ENCODE measurements at places on chromosomes 7 and 10.

DNA sequence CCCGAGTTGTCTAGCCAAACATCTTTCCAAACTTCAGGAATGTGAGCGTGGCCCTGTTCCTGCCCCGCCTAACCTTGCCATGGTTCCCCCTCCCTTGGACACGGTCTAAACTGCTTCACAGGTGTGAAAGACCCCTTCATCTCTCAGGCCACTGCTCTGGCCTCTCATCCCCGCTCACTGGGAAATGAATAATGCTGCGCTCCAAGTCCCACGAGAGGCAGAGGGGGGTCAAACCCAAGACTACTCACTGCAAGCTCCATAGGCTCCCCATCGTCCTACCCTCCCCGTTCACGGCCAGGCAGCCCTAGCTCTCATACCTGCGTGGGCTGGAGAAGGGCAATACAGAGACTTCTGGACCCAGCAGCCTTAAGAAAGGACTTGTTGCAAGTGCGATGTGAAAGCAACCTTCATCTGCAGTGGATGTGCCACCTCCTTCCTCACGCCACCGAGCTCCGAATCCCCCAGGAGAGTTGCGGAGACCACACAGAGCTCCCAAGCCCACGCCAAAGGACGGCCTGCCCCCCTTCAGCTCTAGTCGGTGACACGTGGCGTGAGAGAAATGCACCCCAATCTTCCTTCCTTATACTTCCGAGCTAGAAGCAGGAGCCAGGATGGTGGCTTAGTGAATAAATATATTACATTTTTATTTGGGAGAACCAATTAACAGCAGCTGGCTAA, 9.7 kb downstream of the ZNF467 start:
- no peak for DNase-seq

DNA sequence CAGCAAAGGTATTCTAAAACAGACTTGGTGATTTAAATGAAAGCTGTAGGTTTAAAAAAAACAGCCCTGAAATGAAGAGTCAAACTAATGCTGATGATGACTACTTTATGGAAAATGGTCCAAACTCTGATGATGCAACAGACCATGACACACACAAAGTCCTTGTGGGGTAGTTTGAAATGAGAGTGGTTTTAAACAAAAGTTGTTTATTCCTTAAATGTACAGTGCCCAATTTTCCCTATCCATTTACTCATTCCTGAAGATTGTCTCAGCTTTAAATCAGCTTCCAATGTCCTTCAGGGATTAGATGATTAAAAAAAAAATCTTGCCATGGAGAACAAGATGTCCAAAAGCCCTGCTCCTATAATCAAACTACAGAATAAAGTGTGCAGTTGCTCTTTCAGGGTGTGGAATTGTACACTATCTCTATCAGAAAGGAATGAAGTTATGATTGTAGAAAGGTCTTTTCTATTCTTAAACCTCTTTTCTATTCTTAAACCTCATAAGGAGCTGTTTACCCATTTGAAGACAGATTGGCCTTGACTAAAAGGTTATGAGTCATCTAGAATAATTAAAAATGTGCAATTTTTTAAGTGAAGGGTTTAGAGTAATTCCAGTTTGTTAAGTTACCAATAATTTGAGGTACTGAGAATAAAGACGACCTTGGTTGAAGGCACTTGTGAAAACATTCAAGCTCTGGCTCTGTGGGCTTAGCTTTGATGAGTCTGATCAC, 70.2 kb upstream of the ITGA8 start:
- DNase-seq, result no peak

- no peak for DNase-seq
Measured at GRCh38 chr7:67771846-67772605, 775.4 kb downstream of the TYW1 start.

- no peak for DNase-seq
Measured at GRCh38 chr10:48740988-48741387, 56.3 kb downstream of the WDFY4 start.

- no peak for DNase-seq
Measured at GRCh38 chr10:12186323-12186722, 9.4 kb downstream of the NUDT5 start.

DNA sequence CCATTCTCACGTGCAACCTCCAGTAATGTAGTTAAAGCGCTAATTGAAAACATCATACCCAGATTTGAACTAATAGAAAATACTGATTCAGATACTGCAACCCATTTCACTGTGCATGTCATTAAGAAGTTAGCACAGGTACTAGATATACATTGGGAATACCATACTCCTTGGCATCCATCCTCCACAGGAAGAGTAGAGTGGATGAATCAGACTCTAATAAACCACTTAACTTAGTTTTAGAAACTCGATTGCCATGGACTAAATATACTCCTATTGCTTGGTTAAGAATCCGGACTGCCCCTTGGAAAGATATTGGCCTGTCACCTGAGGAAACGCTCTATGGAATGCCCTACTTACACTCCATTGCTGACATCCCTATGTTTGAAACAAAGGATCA, 9.5 kb downstream of the AKR1B15 start:
- DNase-seq, result no peak

DNA sequence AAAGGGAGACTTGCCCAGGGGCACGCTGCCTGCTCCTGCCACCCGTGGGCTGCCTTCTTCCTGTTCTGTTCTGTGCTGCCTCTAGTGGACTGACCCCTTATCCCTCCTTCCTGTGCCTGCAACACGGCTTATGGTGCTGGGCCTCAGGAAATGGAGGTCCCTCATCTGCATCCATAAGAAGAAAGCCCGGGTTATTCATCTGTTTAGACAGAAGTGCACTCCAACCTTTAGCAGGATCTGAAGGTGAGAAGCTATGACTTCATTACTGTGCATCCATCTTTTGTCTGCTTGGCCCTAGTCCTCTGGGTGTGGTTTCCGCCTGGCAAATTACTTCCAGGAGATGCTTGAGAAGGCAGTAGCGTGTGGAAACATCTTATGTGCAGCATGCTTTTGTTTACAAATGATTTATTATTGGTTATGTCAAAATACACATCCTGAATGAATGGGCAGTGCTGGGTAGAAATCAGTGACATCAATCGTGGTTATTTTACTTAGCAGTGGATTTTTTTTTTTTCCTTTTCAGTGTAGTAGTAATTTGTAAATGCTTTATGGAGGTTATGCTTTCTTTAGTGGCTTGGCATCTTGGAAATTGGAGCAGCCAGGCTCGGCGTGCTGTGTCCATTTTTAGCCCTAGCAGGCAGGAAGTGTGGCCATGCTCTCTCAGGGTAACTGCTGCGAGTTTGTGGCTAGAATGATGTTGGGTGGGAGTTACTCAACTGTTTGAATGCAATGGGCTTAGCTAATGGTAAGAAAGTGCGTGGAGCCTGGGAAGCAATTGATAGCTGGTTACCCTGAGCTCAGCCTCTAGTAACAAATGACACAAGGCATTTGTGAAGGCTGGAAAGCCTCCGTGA, 12.7 kb downstream of the PTPRE start:
- no peak for DNase-seq

DNA sequence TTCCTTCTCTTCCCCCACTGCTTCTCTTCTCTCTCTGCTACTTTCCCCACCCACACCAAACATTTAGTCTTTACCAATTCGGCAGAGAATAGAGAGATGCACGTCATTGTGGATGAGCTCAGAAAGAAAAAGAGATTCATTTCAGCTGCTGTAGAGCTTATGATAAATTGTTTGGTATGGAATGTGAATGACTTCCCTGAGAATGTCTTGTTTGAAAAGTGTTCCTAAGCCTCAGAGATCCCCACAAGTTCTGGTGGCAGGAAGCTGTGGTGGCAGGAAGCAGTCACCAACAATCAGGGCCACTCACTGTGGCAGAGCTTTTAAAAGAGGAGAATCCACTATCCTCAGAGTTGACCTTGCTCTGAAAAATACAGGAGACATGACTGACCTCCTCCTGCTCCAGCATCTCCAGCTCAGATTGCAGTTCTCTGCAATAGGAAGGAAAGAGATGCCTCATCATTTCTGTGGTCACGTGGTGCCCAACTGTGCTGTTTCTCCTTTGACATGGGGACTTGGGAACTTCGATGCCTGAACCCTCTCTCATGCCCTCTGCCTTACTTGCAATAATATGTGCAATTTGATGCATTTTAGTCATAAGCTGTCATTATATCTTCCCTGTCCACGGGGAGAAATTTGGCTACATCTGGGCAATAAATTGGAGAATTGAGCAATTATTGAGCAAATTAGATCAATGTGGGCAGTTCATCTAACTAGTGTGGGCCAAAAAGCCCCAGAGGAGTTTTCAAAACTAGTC, 76.5 kb downstream of the BMPER start:
- no peak for DNase-seq

DNA sequence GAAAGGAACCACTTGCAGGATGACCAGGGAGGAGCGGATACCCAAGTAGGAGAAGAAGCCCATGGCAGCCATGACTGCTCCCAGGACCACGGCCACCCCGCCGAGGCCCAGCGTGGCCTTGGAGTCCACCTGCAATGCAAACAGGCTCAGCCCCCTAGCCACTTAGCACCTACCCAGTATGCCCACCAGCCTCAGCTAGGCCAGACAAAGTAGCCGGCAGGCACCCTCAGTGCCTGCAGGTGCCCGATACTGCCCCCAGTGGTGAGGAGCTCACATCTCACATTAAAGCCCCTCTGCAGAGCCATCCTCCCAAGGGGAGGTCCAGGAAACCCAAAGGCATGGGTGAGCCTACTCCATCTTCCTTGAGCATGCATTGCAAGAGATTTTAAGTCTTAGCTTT, 6.6 kb downstream of the NPC1L1 start:
- DNase-seq, result no peak

DNA sequence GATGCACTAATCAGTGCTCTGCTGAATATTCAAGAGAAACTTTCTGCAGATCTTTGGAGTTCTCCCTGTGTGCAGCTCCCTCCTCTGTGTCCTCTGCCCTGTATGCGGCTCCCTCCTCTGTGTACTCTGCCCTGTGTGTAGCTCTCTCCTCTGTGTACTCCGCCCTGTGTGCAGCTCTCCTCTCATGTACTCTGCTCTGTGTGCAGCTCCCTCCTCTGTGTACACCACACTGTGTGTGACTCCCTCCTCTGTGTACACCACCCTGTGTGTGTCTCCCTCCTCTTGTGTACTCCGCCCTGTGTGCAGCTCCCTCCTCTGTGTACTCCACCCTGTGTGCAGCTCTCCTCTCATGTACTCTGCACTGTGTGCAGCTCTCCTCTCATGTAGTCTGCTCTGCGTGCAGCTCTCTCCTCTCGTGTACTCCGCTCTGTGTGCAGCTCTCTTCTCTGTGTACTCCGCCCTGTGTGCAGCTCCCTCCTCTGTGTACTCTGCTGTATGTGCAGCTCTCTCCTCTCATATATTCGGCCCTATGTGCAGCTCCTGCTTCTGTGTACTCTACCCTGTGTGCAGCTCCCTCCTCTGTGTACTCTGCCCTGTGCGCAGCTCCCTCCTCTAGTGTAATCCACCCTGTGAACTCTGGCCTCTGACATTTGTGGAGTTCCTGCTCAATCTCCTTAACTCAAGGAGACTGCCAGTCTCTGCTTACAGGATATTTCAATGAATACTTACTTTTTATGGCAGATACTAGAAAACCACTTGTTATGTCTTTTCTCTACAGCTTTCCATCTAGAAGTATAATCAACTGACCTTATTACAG, 280.4 kb downstream of the GLRX3 start:
- no peak for DNase-seq

DNA sequence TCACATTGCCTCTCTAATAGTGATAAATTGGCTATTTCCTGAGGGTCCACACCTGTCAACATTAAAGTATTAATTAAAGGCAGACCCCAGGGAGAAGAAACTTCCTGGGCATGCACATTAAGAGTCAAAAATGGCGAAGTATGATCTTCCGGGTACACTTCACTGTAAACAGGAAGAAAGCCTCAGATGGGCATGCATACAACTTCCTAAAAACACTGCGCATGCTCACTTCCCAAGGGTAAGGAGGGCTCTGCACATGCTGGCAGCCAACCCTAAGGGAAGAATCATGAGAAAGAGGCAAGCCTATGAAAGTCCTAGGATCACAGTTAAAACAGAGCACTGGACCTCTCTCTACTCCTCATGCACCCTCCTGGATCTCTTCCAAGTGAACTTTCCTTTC, 80.1 kb upstream of the IMMP2L start:
- peak; percentile 23 for DNase-seq

Data from testis (tissue), 5 donors.